Ovary (tissue), 10 donors: ENCODE measurements at places on chromosomes 2 and 18. TPM values are rescaled to one million over a fixed set of nuclear protein-coding genes. Genes with fewer than 3 reads are reported as not detected.

VIT gene
- 29.7 TPM for total RNA-seq

SNTG2 gene
- total RNA-seq, result 5.7 TPM

RAD51AP2 gene
- 0.18 TPM for total RNA-seq

MEP1B gene
- total RNA-seq, result not detected

GRCh38 chr2:238998801-238999200, 150.9 kb downstream of the TWIST2 start:
- no peaks in the 10 kb centered on the region for H3K36me3 ChIP-seq
- H3K4me1 ChIP-seq, result peaks cover 17% of the 10 kb centered on the region
- DNase-seq, result peak; percentile 60
- no peak overlapping the region for H3K27ac ChIP-seq
- no peak overlapping the region for H3K4me3 ChIP-seq
- no peaks in the 10 kb centered on the region for H3K27me3 ChIP-seq

DNA sequence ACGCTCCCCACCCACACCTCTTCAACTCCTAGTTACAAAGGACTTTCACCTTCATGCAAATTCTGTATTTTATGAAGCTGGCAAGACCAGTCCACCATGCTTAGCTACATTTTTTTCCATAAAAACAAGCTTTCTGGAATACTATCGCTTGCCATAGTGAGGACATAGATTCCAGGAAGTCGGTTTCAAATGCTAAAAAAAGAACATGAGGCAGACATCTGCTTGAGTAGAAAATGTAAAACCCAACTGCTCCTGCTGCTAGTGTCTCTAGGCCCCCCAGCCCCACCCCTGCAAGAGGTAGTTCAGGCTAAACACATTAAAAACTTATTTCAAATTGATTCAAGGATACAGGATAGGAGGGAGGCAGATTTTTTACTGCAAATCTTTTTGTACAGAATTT, 148.9 kb downstream of the SMAD2 start:
- no peaks in the 10 kb centered on the region for H3K36me3 ChIP-seq
- no peaks in the 10 kb centered on the region for H3K4me1 ChIP-seq
- H3K4me3 ChIP-seq, result no peak overlapping the region
- DNase-seq, result no peak
- H3K27ac ChIP-seq, result no peak overlapping the region
- H3K27me3 ChIP-seq, result no peaks in the 10 kb centered on the region

DNA sequence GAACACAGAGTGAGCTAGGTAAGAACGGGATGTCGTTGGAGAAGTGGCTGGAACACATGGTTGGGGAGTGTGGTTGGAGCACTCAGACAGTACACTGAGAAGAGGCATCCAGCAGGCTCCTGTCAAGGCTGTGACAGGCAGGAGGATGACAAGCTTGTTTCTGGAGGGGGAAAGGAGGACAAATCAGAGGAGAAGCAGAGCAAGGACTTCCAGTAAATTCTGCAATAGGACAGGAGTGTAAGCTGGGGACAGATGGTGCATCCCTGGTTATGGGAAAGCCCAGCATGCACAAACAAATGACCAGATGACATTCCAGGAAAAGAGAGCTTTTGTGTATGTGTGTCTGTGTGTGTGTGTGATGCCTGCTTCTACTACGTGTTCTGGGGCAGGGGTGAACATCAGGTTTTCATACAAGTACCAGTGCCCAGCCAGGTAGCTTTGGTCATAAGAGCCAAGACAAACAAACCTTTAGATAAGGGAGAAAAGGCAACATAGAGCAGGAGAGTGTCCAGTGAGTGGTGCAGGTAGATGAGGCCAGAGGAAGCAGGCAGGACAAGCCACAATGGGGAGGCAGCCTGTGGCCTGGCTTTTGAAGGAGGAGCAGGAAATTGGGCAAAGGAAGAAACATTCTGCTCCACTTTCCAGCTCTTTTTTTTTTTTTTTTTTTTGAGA, 32.1 kb upstream of the MAPK4 start:
- no peak overlapping the region for H3K4me3 ChIP-seq
- no peak for DNase-seq
- no peaks in the 10 kb centered on the region for H3K4me1 ChIP-seq

DNA sequence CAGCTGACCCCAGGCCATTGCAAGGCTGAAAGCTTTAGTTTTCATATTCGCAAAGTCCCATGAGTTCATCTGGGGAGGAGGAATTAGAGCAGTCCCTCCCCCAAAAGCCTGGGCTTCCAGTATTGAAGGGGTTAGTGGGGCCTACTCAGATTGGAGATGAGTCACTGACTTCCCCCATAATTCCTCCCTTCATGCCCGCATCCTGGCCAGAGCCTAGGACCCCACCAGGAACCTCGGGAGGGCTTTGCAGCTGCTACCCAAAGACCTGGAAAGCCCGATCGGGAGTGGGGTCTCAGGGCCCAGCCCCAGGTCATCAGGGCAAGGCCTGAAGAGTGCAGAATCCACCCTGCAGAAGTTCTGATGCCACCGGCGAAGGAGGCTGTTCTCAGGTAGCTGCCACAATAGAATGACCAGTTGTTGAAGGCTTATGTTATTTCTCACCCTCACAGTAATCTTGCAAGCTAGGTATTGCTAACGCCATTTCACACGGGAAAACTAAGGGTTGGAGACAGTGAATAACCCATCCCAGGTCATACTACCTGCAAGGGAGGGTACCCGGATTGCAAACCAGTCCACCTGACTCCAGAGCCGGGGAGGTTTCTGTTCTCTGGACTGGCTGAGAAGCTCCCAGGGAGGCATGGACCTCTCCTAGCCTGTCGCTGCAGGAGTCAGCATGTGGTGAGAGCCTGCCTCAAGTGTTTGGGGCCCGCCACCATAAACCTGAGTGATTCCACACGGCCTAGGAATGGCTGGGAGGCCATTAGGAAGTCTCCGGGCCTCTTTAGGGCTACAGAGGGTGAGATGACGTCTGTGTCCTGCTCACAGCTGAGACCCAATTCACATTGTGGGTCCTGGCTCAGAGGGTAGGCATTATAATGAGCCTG, 5.8 kb upstream of the ARID5A start:
- no peaks in the 10 kb centered on the region for H3K27me3 ChIP-seq
- H3K36me3 ChIP-seq, result no peaks in the 10 kb centered on the region
- H3K27ac ChIP-seq, result peak overlapping the region; percentile 89
- DNase-seq, result no peak

DNA sequence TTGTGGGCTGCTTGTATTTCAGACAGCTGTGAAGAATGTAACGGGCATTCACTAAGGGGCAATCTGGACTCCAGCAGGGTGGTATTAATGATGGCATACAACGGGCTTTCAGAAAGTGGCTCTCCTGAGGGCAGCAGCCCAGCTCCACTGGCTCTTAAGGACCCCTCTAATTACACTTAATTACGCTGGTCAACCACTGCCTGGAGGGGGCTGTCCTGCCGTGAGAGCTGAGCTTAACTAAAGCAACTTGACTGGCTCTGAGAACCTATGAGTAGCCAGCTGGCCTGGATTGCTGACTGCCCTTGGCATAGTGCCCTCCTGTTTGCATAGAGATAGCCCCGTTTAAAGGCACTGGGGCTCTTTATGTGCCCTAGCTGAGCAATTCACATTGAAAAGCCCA, 3.8 kb downstream of the LIPG start:
- H3K4me1 ChIP-seq, result peaks cover 5% of the 10 kb centered on the region
- H3K27me3 ChIP-seq, result no peaks in the 10 kb centered on the region
- DNase-seq, result no peak
- H3K4me3 ChIP-seq, result no peak overlapping the region
- no peak overlapping the region for H3K27ac ChIP-seq

DNA sequence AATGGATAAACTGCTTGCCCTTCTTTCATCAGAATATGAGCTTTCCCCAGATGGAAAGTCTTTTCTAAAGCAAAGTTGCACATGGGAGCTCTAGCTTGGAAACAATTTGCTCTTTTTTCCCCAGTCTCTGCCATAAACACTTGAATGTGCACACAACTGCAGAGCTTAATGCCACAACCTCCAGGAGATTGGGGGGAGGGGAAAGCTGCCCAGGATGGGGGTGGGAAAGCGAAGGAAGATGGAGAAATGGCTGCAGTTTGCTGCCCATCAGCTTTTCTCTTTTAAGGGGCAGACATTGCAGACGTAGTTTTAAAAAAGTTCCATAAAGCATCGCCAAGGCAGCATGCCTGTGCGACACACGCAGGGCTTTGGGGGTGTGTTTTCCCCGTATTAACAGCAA, 1.5 kb downstream of the ACKR3 start:
- DNase-seq, result no peak
- H3K27ac ChIP-seq, result peak overlapping the region; percentile 11
- H3K27me3 ChIP-seq, result no peaks in the 10 kb centered on the region
- no peaks in the 10 kb centered on the region for H3K36me3 ChIP-seq
- H3K4me3 ChIP-seq, result peak overlapping the region; percentile 18
- H3K4me1 ChIP-seq, result peaks cover 2% of the 10 kb centered on the region

- H3K27me3 ChIP-seq, result no peaks in the 10 kb centered on the region
- no peak overlapping the region for H3K27ac ChIP-seq
- H3K36me3 ChIP-seq, result no peaks in the 10 kb centered on the region
- no peaks in the 10 kb centered on the region for H3K4me1 ChIP-seq
Observed at GRCh38 chr2:96970248-96970875, 16.0 kb downstream of the FAM178B start.

- no peak overlapping the region for H3K4me3 ChIP-seq
- H3K27me3 ChIP-seq, result no peaks in the 10 kb centered on the region
- no peaks in the 10 kb centered on the region for H3K36me3 ChIP-seq
- no peaks in the 10 kb centered on the region for H3K4me1 ChIP-seq
Observed at GRCh38 chr2:175837046-175837445, 165.0 kb downstream of the LNPK start.

- H3K27me3 ChIP-seq, result no peaks in the 10 kb centered on the region
- DNase-seq, result no peak
- H3K36me3 ChIP-seq, result no peaks in the 10 kb centered on the region
- H3K4me1 ChIP-seq, result no peaks in the 10 kb centered on the region
- H3K27ac ChIP-seq, result no peak overlapping the region
Observed at GRCh38 chr2:38933653-38934052, 44.0 kb downstream of the ARHGEF33 start.

DNA sequence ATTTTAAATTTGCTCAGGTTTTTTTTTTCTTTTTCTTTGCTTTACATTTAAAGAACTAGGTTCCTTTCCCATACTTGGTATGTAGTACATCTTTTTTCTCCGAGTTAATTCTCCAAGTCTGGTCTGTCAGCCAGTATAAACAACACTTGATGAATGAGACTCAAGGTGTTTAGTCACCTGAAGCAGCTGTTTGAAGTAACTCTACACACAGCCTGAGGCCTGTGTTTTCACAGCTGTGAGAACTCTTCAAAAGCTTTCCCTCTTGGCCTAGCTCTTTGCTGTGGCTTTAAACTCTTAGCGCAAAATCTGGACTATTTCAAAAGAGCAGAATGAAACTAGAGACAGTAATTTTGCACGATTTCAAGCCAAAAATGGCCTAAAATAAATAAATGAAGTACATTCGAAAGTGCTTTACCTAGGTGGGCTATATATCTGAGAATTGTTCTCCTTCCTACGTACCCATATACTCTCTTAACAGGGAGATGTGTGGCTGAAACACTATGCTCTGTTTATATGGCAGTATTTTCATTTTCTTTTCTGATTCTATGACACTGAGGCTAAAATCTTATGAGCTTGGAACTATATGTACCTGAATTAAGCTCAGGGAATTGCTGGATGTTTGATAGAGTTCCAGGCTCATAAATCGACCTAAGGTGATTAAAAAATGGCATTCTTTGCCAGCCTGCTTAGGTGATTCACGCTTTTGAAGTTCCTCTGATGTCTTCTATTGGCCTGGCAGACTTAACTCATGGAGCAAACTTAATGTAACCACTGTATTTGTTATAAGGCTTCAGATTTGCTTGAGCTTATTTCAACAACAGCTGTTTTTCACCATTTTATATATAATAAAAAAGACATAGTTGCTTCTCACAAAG, 1044.1 kb upstream of the ZEB2 start:
- no peaks in the 10 kb centered on the region for H3K36me3 ChIP-seq
- no peak overlapping the region for H3K27ac ChIP-seq
- DNase-seq, result no peak
- no peaks in the 10 kb centered on the region for H3K4me1 ChIP-seq

DNA sequence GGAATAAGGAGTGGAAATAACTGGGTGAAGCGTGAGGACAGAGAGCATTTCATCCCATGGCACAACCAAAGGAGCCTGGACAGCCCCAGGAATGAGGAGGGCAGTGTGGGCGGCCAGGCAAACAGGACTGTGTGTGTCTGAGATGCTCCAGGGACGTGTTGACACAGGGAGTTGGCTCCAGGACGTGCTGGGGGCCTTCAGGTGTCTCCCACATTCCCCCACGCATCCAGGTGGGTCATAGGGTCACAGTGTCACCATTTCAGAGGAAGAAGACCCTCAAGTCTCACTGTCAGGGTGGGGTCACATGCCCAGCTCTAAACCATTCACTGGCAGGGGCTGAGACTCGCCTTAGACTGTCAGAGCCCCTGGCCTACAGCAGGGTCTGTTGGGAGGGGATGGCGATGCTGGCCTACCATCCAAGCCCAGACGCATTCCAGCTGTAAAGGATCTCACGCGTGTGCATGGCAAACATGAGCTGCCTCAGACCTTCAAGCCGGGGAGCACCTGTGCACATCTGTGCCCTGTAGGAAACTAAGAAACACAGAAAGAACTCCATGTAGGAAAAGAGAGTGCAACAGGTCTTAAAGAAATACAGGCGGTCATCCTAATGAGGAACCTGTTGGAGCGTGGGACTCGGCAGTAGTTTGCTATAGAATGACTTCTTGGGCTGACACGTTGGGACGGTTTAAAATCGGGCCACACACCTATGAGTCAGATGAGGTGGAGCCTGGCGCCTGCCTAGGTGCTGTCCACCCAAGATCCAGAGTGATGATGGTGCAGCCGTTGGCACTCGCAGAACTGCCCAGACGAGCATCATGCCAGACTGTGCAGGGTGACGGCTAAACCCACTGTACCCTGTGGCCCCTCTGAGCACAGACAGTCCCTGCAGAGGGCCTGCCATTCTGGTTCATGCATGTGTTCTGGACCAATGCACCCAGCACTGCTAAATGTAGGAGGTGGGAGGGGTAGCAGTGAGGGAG, 17.3 kb downstream of the PARD6G start:
- no peaks in the 10 kb centered on the region for H3K36me3 ChIP-seq
- H3K27me3 ChIP-seq, result no peaks in the 10 kb centered on the region
- H3K27ac ChIP-seq, result no peak overlapping the region
- H3K4me3 ChIP-seq, result no peak overlapping the region
- no peak for DNase-seq
- H3K4me1 ChIP-seq, result peaks cover 4% of the 10 kb centered on the region

DNA sequence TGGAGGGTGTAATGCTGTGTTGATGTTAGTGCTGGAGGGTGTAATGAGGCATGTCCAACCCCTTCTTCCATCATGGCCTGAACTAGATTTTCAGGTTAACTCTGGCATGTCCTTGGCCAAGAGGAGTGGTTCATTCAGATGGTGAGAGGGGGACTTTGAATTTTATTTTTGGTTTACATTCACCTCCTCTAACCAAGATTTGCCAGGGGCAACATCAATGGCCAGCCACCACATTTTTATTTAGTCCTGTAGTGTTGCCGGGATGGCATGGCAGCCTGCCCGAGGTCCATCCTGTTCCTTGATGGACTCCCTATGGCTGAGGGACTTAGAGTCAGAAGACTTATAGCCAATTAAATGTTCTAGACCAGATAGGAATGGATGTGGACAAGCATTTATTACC, 484.6 kb upstream of the HS6ST1 start:
- no peak overlapping the region for H3K27ac ChIP-seq
- H3K4me1 ChIP-seq, result no peaks in the 10 kb centered on the region

- H3K27me3 ChIP-seq, result no peaks in the 10 kb centered on the region
- H3K4me1 ChIP-seq, result no peaks in the 10 kb centered on the region
- no peak for DNase-seq
- H3K36me3 ChIP-seq, result no peaks in the 10 kb centered on the region
- H3K27ac ChIP-seq, result no peak overlapping the region
- no peak overlapping the region for H3K4me3 ChIP-seq
Observed at GRCh38 chr2:225993430-225993829, 593.9 kb downstream of the NYAP2 start.

GRCh38 chr2:135818937-135819610, 17.9 kb downstream of the LCT start:
- H3K27ac ChIP-seq, result no peak overlapping the region
- no peak for DNase-seq
- H3K27me3 ChIP-seq, result no peaks in the 10 kb centered on the region
- no peak overlapping the region for H3K4me3 ChIP-seq
